PC-9 (cell line): ENCODE measurements at places on chromosomes 11 and 22. TPM values are rescaled to one million over a fixed set of nuclear protein-coding genes. Genes with fewer than 3 reads are reported as not detected.

GRCh38 chr11:73306977-73307322, 1.1 kb upstream of the ARHGEF17 start:
- DNase-seq, result no peak

- no peak for DNase-seq
These were observed 93.6 kb upstream of the CRYBB3 start for GRCh38 chr22:25105817-25106650.

DNA sequence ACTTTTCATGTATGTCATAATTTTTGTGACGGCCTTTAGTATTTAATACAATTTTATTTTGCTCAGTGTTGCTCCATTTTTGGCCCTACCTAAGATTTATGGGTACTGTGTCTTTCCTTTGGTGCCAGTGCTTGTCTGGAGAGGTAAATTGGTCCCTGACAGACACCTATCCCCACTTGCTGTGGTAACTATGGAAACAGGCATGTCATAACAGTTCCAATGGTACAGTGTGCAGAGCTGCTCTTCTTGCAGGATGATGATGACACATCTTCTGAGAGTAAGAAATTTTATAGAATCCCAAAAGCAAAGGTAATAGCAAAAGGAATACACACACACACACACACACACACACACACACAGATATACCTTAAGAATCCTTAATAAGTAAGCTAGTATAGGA, 118.5 kb downstream of the ELP4 start:
- DNase-seq, result no peak

DNA sequence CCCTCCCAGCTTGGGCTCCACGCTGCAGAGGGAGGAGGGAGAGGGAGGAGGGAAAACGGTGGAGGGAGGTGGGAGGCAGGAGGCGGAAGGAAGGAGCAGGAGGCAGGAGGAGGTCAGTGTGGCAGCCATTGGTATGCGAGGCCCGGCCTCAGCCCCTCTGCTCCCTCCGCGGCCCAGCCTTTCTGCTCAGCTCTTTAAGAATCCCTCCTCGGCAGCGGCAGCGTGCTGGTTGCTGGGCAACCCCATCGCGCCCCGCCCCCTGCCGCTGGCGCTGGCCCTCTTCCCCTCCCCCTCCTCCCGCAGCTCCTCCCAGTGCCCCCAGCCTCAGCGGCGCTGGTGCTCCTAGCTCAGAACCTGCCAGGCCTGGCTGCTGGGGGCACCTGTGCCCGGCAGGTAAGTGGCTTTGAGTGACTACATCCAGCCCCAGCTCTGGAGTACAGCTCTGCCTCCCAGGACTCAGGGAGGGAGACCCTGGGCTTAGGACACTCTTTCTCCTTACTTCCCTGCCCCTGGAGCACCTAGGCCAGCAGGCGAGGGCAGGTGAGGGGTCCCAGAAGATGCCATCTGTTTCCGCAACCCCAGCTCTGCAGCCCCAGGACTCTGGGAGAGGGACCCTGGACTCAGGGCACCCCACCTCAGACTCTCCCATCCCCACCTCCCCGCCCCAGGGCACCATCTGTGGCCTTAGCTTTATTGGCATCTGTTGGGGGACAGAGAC, 7.2 kb upstream of the FLRT1 start:
- DNase-seq, result no peak

- no peak for DNase-seq
These were observed 478.1 kb upstream of the CHORDC1 start for GRCh38 chr11:90700789-90701439.

DNA sequence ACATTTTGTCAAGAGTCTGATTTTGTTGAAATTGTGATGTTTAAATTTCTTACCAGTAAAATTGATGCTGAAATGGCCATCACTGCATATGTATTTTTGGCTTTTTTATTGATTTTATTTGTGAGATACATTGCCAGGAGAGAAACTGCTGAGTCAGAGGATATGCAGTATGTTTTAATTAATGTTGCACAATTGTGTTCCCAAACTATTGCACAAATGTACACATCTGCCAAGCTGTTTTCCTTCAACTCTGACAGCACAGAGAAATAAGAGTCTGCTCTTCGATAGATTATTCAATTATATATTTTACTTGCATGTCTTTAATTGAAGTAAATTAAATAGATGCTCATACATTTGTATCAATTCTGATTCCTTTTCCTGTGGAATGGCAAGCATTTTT, 640.2 kb upstream of the LUZP2 start:
- no peak for DNase-seq

- no peak for DNase-seq
These were observed 312.7 kb downstream of the SOX6 start for GRCh38 chr11:16043617-16044016.

DNA sequence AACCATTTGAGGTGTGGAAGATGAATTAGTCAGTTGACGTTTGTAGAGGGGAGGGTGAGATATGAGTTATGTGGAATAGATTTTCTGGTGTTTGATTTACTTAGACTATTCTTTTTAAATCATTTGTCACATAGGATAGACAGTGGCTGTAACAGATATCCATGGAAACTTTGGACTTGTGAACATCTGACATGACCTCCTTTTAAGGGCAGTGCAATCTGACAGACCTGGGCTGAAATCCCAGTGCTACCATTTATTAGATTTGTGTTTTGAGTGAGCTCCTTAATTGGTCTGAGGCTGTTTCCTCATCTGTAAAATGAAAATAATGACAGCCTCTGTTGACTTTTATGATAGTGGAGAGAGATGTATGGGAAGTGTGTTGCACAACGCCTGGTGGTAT, 159.9 kb downstream of the TEAD1 start:
- DNase-seq, result no peak

DNA sequence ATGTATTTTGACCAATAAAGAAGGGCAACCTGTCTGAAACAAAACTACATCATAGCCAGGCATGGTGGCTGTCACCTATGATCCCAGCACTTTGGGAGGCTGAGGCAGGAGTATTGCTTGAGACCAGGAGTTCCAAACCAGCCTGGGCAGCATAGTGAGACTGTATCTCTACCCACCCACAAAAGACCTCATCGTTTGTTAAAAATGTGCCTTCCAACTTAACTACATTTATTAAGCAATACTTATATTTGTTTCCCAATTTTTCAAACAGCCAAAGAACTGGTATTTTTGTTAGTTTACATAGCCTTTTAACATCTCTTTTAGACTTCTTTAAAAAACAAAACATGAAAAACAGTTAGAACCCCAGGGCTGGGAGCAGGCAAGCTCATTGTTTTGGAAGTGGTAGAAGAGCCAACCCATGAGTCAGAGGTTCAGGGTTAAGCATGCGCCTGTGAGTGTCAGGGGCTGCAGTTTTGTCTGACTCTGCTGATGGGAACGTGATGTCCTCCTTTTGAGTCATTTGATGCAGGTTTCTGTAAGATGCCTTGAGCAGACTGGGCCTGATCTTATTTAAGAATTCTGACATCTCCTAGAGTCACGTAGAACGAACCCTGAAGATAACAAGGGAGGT, 53.9 kb upstream of the CRTAM start:
- no peak for DNase-seq

- no peak for DNase-seq
These were observed 376.0 kb downstream of the CADM1 start for GRCh38 chr11:115128226-115128625.

- no peak for DNase-seq
These were observed 225.6 kb upstream of the E2F8 start for GRCh38 chr11:19466314-19466713.

DNA sequence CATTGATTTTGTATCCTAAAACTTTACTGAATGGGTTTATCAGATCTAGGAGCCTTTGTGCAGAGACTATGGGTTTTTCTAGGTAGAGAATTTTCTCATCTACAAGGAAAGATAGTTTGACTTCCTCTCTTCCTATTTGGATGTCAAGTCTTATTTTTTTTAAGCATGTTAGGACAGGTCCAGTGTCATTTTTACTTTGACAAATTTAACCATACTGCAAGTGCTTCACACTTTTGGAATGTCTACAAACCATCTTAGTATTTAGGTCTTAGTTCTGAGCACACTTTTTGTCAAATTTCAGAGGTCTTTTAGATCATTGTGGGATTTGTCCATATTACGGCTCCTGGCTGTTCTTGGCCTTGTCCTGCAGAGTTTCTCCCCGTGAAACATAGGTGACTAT, 715.2 kb upstream of the RAG2 start:
- no peak for DNase-seq

NAALADL1 gene
- total RNA-seq, result not detected in 2 replicates

CCND1 gene
- total RNA-seq, result 346 and 586 TPM in 2 replicates

RBMXL2 gene
- total RNA-seq, result not detected in 2 replicates
